ENCODE measurements at places on chromosomes 16 and 17. TPM values are rescaled to one million over a fixed set of nuclear protein-coding genes. Genes with fewer than 3 reads are reported as not detected.

The ALOX12 gene
- total RNA-seq: not detected

- DNase-seq: peak; percentile 77
These were observed at the start of gene TMEM92 for GRCh38 chr17:50274142-50274896. TSS of gene TMEM92 (plus strand) at chr17:50274466. CDS start at chr17:50274502, 36 bp downstream.

- DNase-seq: no peak
These were observed 62.4 kb downstream of the CDH11 start for GRCh38 chr16:65059406-65059980.

The ERN2 gene
- total RNA-seq: 0.14 TPM

The G6PC1 gene
- total RNA-seq: not detected

GRCh38 chr17:71444078-71444477, 676.7 kb upstream of the SOX9 start:
- DNase-seq: peak; percentile 75

DNA sequence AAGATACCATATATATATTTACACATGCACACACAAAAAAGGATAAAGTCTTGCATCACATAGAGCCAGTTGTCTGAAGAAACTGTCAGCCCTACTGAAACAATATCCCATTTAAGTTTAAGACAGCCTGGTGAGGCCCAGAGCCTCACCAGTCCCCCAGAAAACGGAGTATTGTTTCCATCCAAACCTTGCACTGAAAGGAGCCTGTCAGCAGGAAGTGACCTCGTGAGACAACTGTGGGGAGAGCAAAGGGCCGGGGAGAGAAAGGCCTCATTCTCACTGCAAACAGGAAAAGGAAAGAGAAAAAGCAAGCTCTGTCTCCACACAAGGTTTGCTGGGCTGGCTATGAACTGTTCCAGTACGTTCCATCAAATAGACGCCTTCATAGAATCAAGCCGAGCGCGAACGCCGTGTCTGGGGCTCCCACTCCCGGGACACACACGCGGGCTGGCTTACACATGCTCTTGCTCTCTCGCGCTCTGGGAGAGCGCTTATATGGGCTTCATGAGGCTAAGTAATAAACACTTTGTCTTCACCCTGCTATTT, 44.4 kb upstream of the ZFHX3 start:
- DNase-seq: no peak

- DNase-seq: no peak
These were observed 35.8 kb upstream of the LGALS9 start for GRCh38 chr17:27595208-27595607.

- DNase-seq: no peak
These were observed 18.5 kb upstream of the SOX9 start for GRCh38 chr17:72102366-72102765.

DNA sequence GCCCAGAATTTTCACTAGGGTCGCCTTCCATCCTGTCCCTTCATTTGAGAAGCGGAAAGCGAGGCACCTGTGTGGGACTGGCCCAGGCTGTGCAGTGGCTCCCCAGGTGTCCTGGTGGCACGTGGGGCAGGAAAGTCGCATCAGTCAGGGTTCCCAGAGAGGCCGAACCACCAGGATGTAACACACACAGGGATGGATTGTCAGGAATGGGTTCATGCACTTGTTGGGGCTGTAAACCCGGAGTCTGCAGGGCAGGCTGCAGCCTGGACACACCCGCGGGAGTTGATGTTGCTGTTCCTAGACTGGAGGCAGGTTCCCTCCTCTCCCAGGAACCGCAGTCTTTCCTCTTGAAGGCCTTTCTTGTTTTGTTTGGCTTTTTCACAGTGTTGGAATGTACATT, 30.7 kb upstream of the RPTOR start:
- no peak for DNase-seq

- DNase-seq: no peak
These were observed 141.1 kb downstream of the MRM1 start for GRCh38 chr17:36742267-36743000.

GRCh38 chr16:69880640-69881133, 70.4 kb upstream of the CLEC18A start:
- DNase-seq: no peak

GRCh38 chr16:5466551-5466950, 369.0 kb upstream of the EEF2KMT start:
- DNase-seq: no peak

The LRRC37A2 gene
- total RNA-seq: 2.5 TPM

GRCh38 chr16:56736476-56736875, 6.5 kb downstream of the NUP93 start:
- no peak for DNase-seq

GRCh38 chr16:53704445-53704813, 473 bp downstream of the FTO start:
- no peak for DNase-seq

- no peak for DNase-seq
These were observed 115.9 kb downstream of the KATNIP start for GRCh38 chr16:27665881-27666280.

The MMP25 gene
- total RNA-seq: not detected

GRCh38 chr16:1349951-1350350, 1.7 kb downstream of the TSR3 start:
- no peak for DNase-seq

DNA sequence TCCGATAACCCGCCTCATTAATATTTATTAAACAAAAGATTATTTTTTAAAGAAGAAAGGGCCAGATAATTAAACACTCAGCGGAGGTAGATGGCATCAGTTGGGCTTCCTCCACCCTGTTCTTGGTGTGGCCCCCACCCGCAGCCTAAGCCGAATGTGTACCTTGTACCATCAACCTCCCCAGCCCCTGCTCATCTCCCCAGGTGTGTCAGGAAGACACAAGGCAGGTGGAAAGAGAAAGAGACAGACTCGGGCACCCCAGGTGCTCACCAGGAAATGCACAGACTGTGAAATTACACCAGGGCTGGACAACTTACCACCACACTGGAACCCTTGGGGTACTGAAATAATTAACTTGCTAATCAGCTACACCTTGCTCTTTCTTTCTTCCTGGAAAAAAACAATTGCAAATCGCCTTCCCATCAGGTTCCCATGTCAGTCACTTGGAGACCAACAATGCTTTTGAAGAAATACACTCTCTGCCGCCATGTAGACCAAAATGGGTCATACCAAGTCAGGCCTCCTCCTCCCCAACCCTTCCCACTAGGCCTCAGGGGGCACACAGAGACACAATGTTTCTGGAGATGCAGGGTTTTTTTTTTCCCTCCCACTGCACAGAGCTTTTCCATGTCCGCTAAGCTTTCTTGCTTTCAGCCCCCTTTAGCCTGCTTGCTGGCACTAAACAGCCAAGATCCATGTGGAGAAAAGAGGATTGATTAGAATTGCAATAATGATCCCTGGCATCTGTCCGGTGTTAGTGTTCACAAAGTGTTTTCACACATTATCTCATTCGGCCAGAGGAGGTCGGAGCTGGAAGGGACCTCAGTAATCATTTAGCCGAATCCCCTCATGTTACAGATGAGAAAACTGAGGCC, 8.6 kb upstream of the LHX1 start:
- no peak for DNase-seq

The CNGB1 gene
- total RNA-seq: 0.20 TPM

DNA sequence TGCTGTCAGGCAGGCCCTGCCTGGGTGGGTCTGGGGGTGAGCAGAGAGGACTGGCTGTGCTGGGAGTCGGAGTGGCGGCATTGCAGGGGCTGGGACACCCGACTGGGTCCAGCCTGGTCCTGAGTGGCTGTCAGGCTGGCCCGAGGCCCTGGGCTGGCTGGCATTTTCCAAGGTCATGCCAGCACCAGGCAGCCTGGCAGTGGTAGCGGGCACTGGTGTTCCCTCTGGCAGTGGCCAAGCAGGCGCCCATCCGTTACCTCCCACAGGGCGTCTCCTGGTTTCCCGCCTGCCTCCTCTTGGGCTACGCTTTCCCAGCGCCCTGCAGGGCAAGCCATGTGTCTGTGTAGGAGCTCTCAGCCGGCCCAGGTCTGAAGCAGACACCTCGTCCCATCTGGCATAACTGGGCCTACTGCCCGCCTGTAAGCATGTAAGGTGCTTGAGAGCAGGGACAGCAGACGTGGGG, 5.7 kb upstream of the PKMYT1 start:
- no peak for DNase-seq

GRCh38 chr16:84110527-84110926, 6.2 kb downstream of the MBTPS1 start:
- no peak for DNase-seq

GRCh38 chr17:68134046-68134637, 98.6 kb downstream of the KPNA2 start:
- DNase-seq: no peak

GRCh38 chr17:60641810-60642220, 35.8 kb upstream of the BCAS3 start:
- peak; percentile 74 for DNase-seq

DNA sequence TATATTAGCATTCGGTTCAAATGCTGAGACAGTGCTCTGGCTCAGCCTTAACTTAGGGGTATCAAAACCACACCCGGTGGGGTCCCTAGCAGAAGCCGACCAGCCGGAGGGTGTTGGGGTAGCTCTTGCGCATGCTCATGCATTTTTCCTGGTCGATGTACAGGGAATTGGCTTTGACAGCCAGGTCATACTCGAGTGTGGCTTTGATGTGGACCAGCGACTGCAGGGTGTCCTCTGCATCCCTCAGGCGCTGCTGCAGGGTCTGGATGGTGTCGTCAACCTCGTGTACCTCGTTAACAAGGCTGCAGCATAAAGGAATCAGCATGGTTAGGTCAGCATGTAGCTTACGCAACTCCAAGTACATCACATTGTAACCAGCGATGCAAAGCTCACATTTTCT, 37.5 kb downstream of the TEKT3 start:
- no peak for DNase-seq

- DNase-seq: peak; percentile 79
These were observed 44.4 kb upstream of the MED13 start for GRCh38 chr17:62109378-62109902.

DNA sequence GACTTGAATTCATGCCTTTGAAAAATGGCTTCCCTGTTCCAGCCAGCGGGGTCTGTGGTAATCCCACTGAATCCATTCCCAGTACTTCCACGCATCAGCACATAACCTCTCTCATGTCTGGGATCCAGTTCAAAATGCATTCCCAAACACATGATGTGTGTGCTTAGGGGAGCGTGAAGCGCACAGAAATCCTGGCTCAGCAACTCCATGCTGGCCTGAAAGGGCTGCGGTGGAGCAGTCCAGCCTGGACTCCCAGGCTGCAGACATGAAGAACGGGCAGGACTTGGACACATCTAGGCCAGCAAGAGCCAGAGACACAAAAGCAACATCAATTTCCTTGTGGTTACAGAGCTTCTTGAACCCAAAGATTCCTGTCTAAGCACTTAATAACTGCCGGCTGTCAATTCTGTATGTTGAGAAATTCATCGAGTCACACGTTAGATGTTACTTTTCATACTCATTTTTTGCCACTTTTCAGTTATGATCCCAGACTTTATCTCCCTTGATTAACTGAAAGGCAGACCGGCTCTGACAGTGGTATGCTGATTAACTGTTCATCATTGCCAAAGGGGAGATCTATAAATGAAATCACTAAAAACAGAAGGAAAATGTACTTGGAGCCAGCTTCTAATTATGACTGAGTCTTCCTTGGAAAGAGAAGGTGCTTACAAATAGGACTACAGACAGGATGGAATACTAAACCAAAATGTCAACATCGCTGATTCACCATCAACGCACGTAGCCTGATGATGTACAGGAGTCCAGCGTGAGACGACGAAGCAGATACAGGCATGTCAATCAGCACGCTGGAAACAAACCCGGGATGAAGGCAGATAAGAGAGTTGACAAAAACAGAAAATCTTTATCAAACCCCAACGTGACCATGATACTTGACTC, 23.0 kb downstream of the NSMCE1 start:
- DNase-seq: no peak

DNA sequence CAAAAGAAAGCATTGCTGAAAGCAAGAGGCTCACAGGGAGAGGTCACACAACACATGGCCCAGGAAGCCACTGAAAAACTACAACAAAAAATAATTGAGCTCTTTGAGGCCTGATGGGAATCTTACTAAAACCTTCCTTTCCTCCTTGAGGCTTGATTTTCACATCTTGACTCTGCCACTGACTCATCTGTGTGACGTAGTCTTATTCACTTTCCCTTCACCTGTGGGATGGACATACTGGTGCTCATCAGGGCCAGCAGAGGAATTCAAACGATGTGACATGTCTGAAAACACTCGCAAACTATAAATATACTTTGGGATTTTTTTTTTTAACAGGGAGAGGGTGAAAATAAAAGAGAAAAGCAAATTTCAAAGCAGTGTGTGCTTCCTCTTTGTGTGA, 78.3 kb upstream of the ASIC2 start:
- no peak for DNase-seq

GRCh38 chr16:89811321-89811720, 5.1 kb downstream of the FANCA start:
- no peak for DNase-seq

The WNT3 gene
- total RNA-seq: 4.0 TPM

DNA sequence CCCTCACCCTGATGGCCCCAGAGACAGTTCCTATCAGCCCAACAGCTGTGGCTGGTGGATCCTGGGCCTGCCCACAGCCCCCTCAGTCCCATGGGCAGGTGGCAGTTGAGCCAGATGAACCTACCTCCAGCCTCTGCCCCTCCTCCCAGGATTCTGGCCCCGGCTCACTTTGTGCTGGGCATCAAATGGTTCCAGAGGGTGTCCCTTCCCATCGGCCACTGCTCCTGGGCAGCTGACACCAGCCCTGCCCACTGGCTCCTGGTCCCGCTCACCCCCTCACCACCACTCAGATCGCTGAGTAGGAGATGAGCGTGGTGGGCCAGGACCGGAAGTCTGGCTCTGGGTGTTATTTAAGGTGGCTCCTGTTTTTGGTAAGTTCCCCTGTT, 2.0 kb downstream of the TTYH2 start:
- DNase-seq: no peak

The MT2A gene
- 195 TPM for total RNA-seq

- no peak for DNase-seq
These were observed 1.1 kb upstream of the C16orf90 start for GRCh38 chr16:3496386-3496785.

- no peak for DNase-seq
These were observed 66.1 kb downstream of the GTF3C1 start for GRCh38 chr16:27483624-27484023.

The TPPP3 gene
- 22.3 TPM for total RNA-seq

The KRT20 gene
- 46.7 TPM for total RNA-seq

Measured in Caki2 (cell line).